Spinal cord (tissue), 10 donors: ENCODE measurements at places on chromosomes 16 and 17.

DNA sequence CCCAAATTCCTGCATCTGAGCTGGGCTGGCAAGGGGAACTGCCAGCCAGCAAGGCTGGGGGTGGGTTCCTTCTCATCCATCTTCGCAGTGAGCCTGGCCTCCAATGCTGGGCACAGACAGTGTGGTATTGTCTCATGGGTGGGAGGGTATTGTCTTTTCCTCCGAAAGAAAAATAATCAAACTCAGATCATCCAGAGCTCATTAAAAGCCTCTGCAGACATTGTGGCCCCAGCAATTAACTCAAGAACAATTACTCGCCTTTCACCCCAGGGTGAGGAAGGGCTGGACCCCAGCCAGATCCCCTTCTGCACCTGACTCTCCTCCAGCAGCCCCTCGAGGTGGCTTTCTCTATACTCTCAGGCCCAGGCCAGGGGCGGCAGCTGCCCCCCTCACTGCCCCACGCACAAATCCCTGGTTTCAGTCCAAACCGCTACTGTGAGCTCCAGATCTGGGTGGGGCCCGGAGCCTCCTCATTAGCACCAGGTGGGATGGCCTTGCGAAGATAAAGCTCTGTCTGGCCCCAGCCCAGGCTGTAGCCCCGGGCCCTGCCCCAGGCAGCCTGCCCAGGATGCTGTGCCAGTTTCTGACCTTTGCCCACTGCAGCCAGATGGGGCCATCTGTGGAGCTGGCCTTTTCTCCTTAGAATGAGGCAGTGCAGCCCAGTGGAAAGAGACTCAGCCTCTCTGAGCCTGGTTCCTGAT is 2.3 kb upstream of the KRT15 start:
- DNase-seq = no peak

GRCh38 chr17:50458701-50459676 is 9.7 kb downstream of the CHAD start:
- DNase-seq = no peak

- no peak for DNase-seq
These were observed 37.8 kb upstream of the LHX1 start for GRCh38 chr17:36899250-36900159.

DNA sequence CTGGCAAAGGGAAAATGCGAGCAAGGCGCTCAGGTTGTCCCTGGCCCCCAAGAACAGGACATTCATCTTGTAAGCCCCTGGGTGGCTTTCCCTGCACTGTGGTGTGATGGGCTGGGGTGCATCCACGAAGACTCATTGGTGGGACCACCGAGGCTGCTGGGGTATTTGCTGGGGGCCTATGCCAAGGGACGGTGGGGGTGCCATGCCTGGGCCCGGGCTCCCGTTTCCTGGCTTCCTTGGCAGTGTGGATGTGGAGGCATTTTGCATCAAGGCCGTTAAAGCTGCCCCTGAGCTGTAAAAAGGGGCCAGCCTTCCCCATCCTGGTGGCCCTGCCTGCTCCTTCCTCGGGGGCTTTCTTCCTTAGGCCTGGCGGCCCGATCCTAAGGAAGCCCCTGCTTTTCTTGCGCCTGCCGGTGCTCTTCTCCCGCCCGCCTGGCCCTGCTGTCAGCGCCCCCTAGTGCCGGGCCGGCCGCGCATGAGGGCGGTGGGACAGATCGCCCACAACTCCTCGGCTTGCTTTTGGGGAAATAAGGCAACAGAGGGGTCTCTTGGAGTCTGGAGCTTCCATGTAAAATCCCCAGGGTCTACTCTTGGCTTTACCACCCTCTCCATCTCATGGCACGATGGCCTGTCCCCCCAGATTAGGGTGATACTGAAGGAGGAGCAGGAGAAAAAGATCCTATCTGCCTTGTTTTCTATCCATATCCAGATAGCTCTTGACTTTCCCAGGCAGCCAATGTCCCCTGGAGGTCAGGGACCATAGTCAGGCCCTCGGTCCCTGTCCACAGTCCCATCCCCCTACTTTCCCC is 9.8 kb upstream of the TBX2 start:
- peak; percentile 59 for DNase-seq

GRCh38 chr17:73093286-73093685 is 798 bp upstream of the SLC39A11 start:
- no peak for DNase-seq

GRCh38 chr17:35660902-35661301 is 70.5 kb upstream of the RASL10B start:
- DNase-seq = no peak

DNA sequence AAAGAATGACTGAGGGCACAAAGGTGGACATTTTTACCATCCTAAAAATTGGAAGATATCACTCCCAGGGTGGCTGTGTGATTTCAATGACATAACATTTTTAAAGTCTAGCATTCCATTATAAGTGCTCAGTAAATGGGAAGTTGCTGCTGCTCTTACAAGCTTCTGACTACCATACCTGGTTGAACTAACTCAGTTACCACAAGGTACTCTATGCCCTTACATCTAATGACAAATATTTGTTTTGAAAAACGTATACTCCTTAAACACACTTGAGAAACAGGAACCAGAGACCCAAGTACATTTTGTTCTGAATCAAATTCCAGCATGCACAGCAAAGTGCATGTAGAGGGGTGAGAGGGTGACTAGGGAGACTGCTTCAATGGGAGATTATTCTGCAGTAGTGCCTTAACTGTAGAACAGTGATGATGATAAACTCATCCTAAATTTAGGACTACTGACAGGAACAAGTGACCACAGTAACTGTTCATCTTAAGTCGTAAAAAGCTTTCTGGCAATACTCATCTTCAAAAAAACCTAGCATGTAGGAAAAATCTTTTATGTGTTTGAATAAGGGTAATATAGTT is 83.5 kb downstream of the KANSL1 start:
- DNase-seq = no peak

DNA sequence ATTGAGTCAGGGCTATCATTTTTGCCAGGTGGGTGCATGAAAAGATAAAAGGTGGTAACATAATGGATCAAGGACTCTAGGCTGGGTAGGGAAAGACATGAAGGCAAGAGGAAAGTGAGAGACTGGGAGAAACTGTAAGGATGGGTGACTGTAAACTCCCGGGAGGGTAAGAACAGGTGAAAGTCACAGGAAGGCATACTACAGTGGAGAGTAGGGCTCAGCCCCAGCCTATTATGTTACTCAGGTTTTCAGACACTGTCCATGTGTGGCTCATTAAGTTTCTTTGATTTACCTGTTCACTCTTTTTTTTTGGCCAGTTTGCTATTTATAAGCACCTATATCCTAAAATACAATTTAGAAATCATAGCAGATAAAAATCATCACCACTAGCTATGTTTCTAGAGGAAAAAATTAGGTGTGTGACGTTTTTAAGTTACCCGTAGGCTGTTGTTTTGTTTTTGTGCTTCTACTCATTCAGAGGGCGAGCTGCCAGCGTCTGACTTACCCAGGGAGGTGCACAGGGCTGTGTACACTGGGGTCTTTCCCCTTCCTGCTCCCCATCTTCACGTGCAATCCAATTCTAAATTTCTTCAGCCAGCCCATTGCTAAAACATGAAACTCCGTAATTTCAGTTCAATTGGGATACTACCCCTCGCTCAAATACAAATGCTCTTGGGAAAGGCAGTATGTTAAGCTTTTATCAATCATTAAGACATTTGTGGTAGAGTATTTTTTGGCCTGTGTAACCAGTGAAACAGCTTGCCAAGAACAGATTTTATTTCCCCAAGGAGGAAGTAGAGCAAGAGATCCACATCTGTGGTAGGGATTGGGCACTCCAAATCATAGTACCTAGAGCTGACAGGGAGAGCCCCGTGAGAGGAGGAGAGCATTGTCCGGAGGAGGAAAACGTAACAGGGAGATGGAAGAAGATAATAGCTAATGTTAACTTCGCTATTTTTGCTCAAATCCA is 21.7 kb upstream of the VWA3A start:
- DNase-seq = peak; percentile 70

GRCh38 chr16:87391324-87391949 is 699 bp upstream of the MAP1LC3B start:
- DNase-seq = no peak

DNA sequence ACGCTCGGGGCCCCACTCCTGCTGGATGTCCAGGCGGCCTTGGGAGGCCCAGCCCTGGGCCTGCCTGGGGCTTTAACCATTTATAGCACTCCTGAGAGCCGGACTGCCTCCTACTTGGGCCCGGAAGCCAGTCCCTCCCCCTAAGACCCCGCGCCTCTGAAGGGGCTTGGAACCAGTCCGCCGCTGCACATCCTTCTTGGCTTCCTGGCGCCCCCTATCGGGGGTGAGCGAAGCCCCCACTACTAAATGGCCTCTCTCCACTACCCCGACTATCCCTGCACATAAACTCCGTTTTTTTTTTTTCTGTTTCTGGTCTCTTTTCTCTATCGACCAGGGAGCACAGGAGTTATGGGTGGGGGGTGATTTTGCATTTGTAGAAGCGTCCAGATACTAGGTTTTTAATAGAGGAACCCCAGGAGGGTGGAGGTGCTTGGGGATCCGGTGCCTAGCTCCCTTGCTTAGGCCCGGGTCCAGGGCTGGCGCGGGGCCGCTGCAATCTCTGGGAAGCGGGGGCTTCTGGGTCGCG is 633 bp upstream of the NOL3 start:
- peak; percentile 46 for DNase-seq
